Thymus (tissue), 14 donors: ENCODE measurements at places on chromosomes 11 and 22.

GRCh38 chr22:30979932-30980331 lies 10.9 kb downstream of the TUG1 start:
- DNase-seq: no peak

GRCh38 chr11:18171377-18172000 lies 1.1 kb upstream of the MRGPRX4 start:
- DNase-seq: no peak

GRCh38 chr22:49893025-49893424 lies 25.2 kb downstream of the ALG12 start:
- no peak for DNase-seq

DNA sequence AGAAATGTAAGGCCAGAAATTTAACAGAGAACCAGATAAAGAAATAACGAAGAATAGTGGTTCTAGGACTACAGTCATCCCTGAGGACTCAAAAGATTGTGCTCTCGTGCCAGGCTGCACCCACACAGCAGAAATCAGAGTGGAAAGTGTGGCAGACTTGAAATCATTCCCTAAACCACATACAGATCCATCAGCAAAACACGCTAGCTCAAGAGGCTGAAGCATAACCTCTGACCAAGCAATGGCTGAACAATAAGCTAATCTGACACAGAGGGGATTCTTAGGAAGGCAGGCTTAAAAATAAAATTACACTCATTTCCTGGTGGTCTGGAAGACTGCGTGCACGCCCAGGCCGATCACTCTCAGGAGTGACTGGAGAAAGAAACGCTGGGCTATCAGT lies 19.0 kb downstream of the NCF4 start:
- no peak for DNase-seq

- DNase-seq: no peak
These were observed 27.1 kb downstream of the FAM227A start for GRCh38 chr22:38629108-38629507.

DNA sequence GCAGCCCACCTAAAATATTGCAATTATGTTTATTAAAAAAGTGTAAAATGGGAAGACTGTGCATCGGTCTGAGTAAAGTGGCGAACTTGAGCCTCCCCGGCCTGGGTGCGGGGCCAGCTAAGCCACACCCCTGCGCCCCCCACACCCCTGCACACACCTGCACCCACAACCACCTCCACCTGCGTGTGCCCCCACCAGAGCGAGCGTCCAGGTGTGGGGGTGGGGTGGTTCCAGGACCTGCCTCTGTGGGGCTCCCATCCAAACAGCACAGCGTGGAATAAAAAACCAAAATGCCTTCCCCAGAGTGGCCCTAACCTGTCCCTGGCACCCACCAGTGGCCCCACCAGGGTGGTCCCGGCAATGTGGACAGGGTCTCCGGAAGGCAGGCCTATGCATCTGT lies 30.1 kb upstream of the CARS1 start:
- no peak for DNase-seq

DNA sequence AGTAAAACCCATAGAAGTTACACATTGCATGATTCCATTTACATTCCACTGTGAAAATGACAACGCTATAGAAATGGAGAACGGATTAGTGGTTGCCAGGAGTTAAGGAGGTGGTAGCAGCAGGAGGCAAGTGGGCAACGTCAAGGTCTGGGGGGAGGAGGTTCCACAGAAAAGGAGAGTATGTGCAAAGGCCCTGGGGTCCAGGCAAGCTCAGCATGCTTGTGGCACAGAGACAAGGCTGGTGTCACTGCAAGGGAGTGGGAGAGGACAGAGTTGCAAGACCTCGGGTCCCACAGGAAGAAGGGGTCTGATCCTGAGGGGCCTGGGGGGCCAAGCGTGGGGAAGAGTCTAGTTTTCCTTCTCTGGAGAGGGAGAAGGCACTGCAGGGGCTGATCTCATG lies 240.8 kb downstream of the MN1 start:
- DNase-seq: no peak

DNA sequence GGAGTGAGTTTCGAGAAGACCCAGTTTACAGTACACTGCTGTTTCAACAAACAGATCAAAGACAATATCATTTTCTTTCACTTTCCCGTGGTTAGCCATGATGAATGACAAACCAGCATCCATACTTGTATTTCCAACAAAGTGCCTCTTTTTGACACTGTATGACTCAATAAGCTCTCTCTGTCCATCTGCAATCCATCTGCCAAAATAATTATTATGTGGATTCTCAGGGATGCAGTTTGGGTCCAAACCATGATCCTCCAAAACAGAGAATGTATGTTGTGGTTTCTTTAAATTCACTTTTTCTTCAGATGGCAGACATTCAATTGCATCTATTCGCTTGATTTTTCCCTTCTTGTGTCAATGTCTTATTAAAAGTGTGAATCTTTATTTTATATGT lies 37.8 kb upstream of the RASD2 start:
- DNase-seq: no peak

- no peak for DNase-seq
These were observed 48.5 kb upstream of the A4GALT start for GRCh38 chr22:42769238-42769573.

- no peak for DNase-seq
These were observed 834 bp upstream of the FADS1 start for GRCh38 chr11:61817471-61818202.

- no peak for DNase-seq
These were observed 16.7 kb downstream of the TP53AIP1 start for GRCh38 chr11:128926000-128926399.

- no peak for DNase-seq
These were observed 25.0 kb upstream of the SERPIND1 start for GRCh38 chr22:20748731-20749428.

- DNase-seq: no peak
These were observed 132.3 kb downstream of the CSNK2A3 start for GRCh38 chr11:11220786-11221185.

GRCh38 chr22:30261134-30261533 lies 5.5 kb downstream of the OSM start:
- DNase-seq: no peak

DNA sequence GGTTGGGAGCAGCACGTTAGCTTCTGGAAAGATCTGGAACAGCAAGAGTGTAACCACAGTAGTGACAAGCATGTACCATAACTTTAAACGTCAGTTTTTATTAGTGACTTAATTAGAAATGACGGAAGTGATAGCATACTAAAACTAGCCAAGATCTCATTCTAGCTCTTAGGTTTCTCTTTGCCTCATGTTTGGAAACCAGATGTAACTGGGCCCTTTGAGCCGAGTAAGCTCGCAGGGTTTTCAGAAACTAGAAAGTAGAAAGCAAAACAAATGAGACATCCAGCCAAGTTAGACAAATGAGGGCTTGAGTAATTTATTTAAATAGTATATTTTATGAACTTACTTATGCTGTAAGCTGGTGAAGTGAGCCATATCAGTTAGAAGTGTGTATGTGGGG lies 40.2 kb upstream of the SLC5A12 start:
- no peak for DNase-seq

DNA sequence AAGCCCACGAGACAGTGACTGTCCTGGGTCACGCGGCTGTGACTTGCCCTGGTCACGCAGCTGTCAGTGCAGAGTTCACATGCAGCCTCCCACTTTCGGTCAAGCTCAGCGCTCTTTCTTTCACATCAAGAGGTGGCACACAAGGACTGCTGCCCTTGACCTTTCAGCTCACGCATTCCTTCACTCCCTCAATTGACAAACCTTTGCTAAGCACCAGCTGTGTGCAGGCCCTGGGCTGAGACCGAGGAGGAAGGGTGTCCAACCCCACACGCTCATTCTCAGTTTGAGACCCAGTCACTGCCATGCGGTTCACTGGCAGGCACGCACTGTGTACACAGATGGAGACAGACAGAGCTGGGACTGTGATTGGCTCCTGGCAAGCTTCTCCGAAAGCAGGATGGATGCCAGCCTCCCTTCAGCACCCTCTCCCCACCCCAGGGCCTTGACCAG lies 70.3 kb downstream of the SCUBE1 start:
- no peak for DNase-seq

- DNase-seq: no peak
These were observed 6.5 kb downstream of the DTX4 start for GRCh38 chr11:59178402-59178801.

GRCh38 chr11:58866788-58867187 lies 22.3 kb upstream of the GLYATL2 start:
- DNase-seq: no peak

- DNase-seq: no peak
These were observed 23.8 kb upstream of the IGSF22 start for GRCh38 chr11:18749681-18750319.

GRCh38 chr11:2510626-2511402 lies 66.0 kb downstream of the KCNQ1 start:
- DNase-seq: no peak

GRCh38 chr11:112290493-112290850 lies 29.8 kb upstream of the PLET1 start:
- DNase-seq: no peak

- DNase-seq: no peak
These were observed 1007.2 kb upstream of the RAG2 start for GRCh38 chr11:37605229-37605628.

DNA sequence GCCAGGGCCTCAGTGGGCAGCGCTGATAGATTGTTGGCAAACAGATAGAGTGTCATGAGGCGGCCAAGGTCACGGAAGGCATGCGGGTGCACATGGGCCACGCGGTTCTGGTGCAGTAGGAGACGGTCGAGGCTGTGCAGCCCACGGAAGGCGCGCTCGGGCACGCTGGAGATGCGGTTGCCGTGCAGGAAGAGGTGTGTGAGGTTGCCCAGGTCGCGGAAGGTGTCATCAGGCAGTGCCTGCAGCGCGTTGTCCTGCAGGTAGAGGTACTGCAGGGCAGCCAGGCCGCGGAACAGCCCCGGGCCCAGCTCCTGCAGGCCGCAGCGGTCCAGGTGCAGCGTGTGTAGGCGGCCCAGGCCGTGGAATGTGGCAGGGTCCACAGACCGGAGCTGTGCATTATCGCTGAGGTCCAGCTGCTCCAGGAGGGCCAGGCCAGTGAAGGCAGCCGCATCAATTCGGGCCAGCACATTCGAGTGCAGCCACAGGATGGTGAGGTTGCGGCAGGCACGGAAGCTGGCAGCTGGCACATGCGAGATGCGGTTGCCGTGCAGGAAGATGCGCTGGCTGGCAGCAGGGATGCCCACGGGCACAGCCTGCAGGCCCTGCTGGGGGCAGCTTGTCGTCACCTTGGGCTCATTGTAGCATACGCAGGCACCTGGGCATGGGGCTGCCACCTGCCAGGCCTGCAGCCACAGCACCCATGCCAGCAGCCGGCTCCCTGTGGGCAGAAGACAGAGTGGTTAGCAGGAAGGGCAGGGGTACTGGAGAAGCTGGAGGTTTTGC lies 25.5 kb downstream of the RTN4R start:
- peak; percentile 23 for DNase-seq

GRCh38 chr11:3660960-3661359 lies 10.2 kb downstream of the CHRNA10 start:
- DNase-seq: no peak

GRCh38 chr11:74937696-74938475 lies 11.0 kb downstream of the XRRA1 start:
- DNase-seq: no peak

- no peak for DNase-seq
These were observed 113.2 kb downstream of the MIAT start for GRCh38 chr22:26770624-26771023.
